Nasal cavity respiratory epithelium epithelial cell of viscerocranial mucosa (primary cell): ENCODE measurements at places on chromosomes 6 and 20. TPM values are rescaled to one million over a fixed set of nuclear protein-coding genes. Genes with fewer than 3 reads are reported as not detected.

MAP3K4 gene
- 34.2 and 60.5 TPM in 2 replicates for total RNA-seq

CST9L gene
- not detected in 2 replicates for total RNA-seq

HFE gene
- 1.4 and 8.8 TPM in 2 replicates for total RNA-seq

C6orf132 gene
- total RNA-seq: 35.9 and 43.1 TPM in 2 replicates

DACT2 gene
- total RNA-seq: 0.34 and 1.1 TPM in 2 replicates

LGSN gene
- total RNA-seq: not detected in 2 replicates

SOX18 gene
- total RNA-seq: not detected in 2 replicates

GRIK2 gene
- total RNA-seq: 0.21 and 0.34 TPM in 2 replicates

AVP gene
- total RNA-seq: not detected in 2 replicates

SUMO4 gene
- 0.68 and 1.9 TPM in 2 replicates for total RNA-seq
